ENCODE measurements at places on chromosomes 16 and 17. TPM values are rescaled to one million over a fixed set of nuclear protein-coding genes. Genes with fewer than 3 reads are reported as not detected.

- no peak for DNase-seq
These were observed 628.0 kb downstream of the TMEM114 start for GRCh38 chr16:7962091-7962879.

- no peak for DNase-seq
These were observed 52.5 kb downstream of the NKD1 start for GRCh38 chr16:50600582-50601283.

GRCh38 chr16:27980076-27980775 lies 83.3 kb downstream of the GSG1L start:
- DNase-seq = no peak

DNA sequence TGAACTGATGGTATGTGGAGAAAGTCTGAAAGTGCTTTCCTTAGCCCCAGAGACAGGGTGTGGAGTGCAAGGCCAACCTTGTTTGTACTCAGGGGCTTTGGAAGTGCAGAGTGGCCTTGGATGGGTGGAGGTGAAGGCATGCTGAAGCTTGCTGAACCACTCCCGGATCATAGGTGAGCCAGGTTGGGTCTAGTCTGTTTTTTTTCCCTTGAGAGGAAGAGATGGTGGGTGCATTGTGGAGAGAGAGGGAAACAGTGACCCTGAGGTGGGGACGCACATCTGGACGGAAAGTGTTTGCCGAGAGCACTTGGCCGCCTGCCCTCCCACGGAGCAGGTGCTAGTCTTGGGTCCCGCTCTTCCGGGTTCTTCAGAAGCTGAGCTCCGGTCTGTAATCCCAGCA lies 12.5 kb downstream of the ABAT start:
- no peak for DNase-seq

Gene KRTAP1-5
- total RNA-seq = not detected

Gene NDRG4
- total RNA-seq = 16.0 TPM

DNA sequence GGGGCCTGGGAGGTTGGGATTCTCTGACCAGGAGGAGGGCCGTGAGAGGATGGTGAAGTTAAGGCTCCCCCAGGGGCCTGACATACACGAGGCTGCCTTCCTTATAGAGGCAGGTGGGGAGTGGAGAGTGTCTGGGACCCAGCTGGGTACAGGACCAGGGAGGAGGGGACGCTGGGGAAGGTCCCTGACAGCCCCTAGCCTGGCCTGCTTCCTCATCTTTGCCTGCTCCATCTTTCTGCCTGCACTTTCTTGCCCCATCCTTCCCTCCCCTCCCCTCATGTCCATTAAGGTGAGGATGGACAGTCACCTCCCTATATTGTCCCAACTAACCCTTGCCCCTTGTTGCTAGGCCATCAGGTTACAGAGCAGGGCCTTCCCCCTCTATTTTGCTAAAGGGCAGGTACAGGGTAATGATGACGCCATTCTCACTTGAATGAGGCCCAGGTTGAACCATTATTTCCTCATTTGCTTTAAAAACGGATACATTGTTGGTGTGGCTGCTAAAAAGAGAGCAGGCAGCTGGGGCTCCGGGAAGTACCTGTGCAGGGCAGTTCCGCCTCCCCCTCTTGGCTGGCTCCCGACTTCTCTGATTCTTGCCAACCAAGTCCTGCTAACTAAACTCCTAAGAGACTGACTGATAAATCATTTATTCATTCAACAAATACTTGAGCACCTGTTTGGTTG lies 1.3 kb downstream of the C17orf99 start:
- no peak for DNase-seq

DNA sequence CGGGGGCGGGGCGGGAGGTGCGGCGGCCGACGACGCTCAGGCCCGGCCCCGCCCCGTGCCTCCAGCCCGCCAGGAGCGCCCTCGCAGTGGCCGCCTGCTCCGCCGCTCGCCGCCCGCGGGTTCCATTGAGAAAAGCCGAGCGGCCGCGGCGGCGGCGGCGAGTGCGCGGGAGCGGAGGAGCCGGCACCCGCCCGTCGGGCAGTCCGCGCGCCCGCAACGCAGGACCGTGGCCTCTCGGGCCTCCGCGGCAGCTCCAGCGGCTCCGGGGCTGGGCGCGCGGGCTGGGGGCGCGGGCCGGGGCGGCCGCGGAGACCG lies at the start of gene ZFPM1:
TSS of gene ZFPM1 (plus strand) at position 64 of the 315 bp plus-strand sequence. CDS start 359 bp downstream, outside the sequence.
- DNase-seq = no peak

Gene CAVIN1
- total RNA-seq = 382 TPM

- no peak for DNase-seq
These were observed 8.9 kb upstream of the NDEL1 start for GRCh38 chr17:8426802-8427201.

DNA sequence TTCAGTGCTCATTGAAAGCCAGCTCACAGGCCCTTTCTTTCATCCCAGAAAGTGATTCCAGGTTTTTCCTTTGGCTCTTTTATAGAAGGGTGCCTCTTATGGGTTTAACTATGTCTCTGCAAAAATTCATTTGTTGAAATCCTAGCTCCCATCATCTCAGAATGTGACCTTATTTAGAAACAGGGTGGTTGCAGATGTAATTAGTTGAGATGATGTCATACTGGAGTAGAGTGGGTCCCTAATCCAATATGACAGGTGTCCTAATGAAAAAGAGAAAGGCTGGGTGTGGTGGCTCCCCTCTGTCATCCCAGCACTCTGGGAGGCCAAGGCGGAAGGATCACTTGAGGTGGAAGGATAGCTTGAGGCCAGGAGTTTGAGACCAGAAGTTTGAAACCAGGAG lies 64.2 kb upstream of the FAM20A start:
- DNase-seq = no peak

Gene ALOX15B
- not detected for total RNA-seq

Gene COG7
- 34.1 TPM for total RNA-seq

DNA sequence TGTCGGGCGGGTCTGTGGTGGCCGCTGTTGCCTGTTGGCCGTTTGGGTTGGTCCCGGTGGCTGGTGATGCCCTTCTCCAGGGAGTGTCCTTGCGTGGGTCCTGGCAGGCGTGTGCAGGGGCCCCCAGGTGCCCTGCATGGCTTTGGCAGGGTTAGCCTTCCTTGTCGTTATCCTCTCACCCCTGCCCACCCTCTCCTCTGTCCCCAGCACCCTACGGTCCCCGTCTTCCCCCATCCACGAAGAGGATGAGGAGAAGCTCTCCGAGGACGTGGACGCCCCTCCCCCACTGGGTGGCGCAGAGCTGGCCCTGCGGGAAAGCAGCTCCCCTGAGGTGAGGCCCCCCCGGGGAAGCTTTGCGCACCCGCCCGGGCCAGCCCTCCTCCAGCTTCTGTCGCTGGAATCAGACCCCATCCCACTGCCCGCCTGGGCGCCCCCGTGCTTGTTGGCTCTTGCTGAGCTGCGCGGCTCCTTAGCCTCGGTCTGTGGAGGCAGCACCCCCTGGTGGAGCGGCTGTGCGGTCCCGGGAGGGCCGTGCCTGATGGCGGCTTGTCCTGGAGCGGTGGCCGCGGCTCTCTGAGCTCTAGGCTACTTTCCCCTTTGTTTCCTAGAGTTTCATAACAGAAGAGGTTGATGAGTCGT lies 10.6 kb upstream of the NUDT16L1 start:
- no peak for DNase-seq

DNA sequence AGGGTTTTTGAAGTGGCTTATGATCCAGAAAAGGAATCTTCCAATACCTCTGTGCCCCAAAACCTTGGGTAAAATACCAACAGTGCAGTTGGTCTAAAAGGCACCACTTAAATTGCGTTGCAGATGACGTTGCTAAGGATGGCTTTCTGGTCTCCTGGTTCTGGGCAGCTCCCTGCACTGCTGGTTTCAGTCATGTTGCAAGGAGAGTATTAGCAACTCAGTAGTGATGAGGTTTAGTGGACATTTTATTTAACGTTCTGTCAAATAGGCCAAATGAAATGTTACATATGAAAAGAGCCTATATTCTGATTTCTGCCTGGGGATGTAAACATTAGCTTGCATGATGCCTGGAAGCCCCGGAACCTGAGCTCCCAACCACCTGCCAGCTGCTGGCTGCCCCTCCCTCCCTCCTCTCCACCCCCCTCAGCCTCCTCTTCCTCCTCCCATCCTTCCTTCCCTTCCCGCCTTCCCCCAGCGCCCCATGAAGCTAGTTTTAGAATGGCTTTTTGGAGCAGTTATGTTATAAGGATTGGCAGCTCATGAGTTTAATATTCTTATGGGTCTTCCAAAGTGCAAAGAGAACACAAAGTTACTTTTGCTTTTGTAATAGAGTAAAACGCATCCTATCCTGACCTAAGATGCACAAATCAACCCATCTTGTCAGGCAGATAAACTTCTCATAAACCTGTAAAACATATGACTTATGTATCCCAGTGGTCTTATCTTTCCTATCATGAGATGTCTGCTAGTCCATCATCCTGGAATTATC lies 20.7 kb downstream of the CD7 start:
- peak; percentile 57 for DNase-seq

- DNase-seq = no peak
These were observed 802 bp downstream of the SETD6 start for GRCh38 chr16:58515871-58516767.

GRCh38 chr17:72535779-72536178 lies 415.0 kb downstream of the SOX9 start:
- DNase-seq = no peak

Gene TMIGD1
- total RNA-seq = not detected

DNA sequence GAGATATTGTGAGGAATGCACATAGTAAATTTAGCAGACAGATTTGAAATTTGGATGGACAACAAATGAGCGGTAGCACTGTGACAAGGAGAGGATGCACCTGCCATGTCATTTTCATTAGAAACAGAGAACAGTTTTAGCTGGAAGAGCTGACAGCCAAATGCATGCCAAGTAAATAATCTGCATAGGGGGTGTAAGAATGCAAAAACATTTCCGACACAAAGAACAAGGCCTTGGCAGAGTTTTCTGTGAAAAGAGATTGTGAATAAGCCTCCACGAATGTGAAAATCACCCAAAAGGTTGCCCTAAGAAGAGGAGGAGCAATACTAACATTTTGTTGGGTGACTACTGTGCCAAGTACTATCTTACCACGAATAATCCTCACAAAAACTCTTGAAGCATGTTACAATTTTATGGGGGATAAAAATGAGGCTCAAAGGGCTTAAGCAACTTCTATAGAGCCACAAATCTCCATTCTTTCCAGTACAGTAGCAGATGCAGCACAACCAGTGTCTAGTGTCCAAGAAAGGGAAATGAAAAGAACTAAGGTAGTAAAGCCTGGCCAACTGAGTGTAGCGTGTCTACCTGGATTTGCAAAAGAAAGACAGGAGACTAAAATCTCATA lies 28.3 kb downstream of the TMEM100 start:
- DNase-seq = no peak

DNA sequence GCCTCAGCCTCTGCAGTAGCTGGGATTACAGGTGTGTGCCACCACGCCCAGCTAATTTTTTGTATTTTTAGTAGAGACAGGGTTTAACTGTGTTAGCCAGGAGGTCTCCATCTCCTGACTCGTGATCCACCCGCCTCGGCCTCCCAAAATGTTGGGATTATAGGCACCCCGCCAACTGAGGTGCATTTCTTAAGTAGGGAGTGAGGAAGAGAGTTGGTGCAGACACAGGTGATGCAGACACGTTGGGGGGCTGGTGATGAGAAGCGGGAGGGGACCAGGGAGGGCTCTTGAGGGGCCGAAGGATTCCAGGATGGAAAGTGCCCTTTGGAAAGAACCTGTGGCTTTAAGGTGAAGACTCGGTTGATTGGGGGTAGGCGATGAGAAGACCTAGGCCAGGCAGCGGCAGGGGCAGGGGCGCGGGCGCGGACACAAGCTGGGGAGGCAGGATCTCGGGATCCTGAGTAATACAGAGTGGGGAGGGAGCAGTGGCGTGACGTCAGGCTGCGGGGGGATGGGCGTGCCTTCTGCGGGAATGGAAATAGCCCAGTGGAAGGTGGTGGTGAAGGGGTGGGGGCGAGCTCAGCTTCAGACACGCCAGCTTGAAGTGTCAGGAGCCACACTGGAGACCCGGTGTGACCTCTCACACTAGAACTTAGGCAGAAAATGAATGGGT lies 2.5 kb upstream of the ATP6V0C start:
- peak; percentile 92 for DNase-seq

DNA sequence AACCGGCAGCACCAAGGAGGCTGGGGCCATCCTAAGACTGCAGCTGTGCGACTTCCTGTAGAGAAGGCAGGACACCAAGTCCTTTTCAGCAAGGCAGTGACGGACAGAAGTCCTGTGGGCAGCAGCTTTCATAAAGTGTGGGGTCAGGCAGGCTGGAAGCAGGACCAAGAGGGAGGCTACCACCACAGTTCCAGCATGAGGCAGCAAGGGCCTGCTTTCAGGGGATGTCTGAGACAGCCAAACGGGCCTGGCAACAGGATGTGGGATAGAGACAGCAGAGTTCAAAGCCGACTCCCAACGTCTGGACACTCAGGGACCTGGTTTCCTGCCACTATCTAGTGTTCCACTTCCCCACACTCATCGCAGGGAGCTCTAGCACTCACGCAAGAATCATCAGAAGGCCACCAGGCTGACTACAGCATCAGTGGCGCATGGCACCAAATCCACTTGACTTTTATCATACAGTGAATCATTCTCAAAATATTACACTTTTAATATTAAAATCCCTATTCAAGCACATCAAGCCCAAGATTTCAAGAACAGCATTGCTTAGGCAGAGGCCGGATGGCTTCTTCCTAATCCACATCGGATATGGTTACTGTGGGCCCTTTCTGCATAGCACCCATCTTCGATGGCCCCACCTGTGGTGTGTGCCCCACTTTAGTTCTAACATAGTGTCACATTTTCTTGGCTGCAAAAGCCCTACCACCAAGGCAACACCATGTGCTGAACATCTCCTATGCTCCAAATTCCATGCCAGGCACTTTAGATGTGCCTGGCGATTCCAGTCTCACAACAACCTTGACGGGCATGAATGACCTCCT lies 5.2 kb downstream of the USP7 start:
- peak; percentile 24 for DNase-seq

DNA sequence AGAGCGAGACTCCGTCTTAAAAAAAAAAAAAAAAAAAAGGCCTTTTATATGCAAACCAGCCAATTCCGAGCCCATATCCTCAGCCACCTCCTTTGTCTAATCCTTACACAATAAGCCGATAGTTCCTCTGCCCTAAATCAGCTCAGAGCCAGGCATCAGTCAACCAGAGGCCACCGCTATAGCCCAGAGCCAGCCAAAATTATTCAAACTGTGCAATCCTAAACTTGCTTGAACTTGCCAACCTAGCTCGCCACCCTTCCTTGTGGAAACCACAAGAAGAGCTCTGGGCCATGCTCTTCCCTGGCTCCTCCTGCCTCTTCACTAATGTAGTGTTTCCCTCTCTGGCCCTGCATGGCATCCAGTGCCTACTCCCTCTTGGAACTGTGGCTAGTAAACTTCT lies 17.7 kb downstream of the ITGAL start:
- DNase-seq = no peak

Gene CIITA
- 48.3 TPM for total RNA-seq

DNA sequence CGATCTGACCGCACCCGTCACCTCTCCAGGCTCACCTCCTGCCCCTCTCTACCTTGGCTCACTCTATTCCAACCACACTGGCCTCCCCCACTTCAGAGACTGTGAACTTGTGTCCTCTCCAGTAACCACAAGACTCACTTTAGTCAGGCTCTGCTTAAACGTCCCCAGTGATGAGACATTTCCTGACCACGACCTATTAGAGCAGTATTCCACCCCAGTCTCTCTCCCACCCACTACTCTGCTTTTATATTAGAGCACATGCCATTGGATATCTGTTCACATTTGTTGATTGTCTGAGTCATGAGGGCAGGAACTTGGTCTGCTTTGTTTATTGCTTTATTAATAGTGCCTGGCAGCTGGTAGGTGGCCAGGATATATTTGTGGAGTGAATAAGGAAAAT lies 20.1 kb downstream of the COX11 start:
- DNase-seq = no peak
